ENCODE measurements at places on chromosomes 16 and 17.

DNA sequence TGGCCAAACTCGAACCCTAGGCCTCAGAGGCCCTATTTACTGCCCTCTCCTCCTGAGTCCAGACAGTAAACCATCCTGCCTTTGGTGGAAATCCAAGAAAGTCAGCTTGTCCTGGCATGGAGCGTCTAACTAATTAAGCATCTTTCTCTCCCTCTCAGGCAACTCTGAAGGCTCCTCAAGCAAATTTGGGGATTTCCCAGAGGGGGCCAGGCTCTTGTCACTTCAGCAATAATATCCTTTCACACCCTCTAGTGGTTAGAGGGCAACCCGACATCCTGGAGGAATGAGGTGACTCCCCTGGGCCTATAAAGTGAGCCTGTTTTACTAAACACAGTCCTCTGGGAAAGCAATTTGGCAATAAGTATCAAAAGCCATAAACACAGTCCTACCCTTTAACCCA, 60.4 kb downstream of the NOG start:
- DNase-seq: no peak

DNA sequence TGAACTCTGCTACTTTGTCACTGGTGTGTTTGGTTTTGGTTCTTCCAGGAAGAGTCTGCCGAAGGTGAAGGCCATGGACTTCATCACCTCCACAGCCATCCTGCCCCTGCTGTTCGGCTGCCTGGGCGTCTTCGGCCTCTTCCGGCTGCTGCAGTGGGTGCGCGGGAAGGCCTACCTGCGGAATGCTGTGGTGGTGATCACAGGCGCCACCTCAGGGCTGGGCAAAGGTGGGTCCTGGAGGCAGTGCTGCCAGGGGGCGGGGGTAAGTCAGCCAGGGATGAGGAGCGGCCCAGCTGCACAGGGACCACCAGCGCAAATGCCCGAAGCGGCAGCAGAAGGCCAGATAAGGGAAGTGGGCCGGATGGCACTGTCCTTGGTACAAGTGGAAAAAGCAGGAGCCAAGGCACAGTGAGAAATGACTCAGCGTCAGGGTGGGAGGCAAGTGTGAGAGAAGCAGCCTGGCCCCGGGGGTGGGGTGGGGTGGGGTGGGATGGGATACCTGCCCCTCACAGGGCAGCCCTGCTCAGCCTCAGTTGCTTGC, 41.9 kb downstream of the TMEM11 start:
- no peak for DNase-seq

DNA sequence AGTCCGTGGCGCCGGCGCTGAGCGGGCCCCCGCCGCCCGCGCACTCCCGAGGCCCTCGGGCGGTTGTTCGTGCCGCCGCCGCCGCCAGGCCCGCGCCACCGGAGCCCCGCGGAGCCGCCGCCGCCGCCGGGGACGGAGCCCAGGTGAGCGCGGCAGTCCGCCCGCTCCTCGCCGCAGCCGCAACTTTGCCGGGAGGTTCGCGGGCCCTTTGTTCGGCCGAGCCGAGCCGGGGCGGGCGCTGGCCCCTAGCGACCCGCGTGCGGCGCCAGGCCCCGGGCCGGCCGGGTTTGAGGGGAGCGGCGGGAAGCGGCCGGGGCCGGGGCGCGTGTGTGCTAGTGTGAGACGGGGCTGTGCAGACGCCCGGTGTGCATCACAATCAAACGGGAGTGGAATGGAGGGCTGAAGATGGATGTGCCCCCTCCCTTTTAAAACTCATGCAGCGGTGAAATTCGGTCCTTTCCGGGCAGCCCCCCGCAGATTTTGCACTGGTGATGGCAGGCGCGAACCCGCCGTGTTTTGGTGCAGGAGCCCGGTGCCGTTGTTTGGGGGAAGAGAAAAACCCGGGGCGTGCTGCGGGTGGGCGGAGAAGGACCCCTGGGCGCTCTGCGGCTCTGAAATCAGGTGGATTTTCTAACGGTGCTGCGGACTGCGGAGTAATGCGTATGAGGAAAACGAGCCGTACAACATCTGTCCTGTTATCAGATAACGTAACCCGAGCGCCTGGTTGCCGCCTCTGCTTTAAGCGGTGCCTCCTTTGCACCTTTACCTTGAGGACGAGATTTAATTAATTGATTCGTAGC, 823 bp downstream of the TNRC6C start:
- DNase-seq: no peak

- no peak for DNase-seq
Measured at GRCh38 chr16:23290189-23291062, 11.7 kb upstream of the SCNN1B start.

- no peak for DNase-seq
Measured at GRCh38 chr17:73693071-73693470, 48.8 kb upstream of the SDK2 start.

DNA sequence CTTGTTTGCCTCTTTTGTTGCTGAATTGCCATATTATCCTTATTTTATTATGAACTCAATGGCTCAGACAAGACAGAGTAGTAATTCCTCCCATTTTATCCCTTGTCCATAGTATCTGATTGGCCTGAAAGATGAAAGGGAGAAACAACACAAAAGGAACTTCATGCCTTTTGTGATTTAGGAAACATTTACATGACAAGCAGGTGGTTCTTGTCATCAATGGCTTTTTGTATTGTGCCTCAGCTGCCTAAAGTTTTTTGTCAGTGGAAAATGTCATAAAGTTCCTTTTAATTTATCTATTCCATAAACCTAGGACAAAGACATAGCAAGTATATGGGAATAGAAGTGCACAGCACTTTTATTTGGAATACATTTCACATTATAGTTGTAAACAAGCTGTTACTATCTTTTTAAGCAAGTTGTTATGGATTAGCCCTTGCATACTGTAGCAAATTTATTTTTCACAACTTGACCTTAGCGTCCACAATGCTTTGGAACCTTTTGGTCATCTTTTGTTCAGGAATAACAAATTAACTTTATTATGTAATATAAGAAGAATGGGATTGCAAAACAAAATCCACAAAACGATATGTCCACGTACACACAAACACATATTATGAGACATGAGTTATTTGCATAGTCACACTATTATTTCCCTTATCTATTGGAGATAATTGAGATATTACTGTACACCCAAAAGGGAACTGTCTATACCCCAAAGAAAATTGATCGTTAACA, 12.4 kb upstream of the MPHOSPH6 start:
- no peak for DNase-seq

GRCh38 chr17:58532555-58532951, 18.1 kb upstream of the MTMR4 start:
- no peak for DNase-seq

GRCh38 chr17:81350320-81350890, 44.9 kb upstream of the BAHCC1 start:
- DNase-seq: no peak

DNA sequence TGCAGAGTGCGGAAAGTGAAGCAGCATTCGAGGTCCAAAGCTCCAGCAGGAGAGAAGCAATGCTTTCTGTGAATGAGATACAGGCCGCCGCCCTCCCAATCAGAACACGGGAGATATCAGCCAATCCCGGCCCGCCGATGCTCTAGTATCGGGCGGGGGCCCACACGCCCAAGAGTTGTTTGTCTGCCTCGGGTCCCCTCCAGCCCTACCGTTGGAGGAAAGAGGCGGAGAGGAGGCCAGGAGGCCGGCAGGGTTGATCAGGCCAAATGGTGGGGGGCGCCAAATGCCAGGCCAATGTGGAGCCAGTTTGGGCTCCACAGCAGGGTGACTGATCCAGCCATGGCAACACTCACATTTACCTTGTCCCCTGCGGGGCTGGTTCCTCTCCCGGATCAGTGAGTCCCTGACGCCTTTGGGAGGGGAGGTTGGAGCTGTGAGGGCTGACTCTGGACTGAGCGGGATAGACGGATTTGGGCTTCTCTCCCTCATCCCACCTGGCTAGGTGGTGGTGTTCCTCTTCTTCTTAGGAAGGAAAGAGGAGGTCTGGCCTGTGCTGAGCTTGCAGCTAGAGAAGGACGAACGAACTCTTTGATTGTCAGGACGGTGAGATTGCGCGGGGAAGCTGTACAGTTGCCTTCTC, 10.4 kb upstream of the CUEDC1 start:
- no peak for DNase-seq

DNA sequence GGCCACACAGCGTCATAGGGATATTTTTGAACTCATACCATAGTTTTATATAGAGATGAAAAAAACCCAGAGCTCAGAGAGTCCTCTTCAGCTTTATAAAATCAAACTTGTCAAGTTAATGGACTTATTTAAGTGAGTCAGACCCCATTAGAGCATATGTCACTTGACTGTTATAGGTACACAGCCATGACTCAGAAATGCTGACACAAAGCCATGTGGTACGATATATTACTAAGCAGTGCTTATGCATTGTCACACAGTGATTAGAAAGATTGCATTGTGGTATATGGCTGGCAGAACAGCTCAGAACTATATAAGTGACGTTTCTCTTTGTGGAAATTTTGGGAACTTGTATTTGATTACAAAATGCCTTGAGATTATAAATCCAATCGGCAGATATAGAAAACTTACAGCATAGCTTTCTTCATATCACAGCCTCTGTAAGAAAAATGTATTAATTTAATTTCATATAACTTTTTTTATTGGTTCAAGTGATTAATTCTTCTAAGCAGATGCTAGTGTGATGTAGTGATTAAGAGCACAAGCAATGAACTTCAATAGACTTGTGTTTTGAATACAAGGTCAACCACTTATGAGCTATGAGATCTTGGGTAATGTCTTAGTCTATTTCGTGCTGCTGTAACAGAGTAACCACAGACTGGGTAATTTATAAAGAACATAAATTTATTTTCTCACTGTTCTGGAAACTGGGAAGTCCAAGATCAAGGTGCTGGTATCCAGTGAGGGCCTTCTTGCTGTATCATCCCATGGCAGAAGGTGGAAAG, 25.8 kb upstream of the GINS3 start:
- DNase-seq: no peak

- no peak for DNase-seq
Measured at GRCh38 chr16:88453611-88454522, 787 bp downstream of the ZFPM1 start.

DNA sequence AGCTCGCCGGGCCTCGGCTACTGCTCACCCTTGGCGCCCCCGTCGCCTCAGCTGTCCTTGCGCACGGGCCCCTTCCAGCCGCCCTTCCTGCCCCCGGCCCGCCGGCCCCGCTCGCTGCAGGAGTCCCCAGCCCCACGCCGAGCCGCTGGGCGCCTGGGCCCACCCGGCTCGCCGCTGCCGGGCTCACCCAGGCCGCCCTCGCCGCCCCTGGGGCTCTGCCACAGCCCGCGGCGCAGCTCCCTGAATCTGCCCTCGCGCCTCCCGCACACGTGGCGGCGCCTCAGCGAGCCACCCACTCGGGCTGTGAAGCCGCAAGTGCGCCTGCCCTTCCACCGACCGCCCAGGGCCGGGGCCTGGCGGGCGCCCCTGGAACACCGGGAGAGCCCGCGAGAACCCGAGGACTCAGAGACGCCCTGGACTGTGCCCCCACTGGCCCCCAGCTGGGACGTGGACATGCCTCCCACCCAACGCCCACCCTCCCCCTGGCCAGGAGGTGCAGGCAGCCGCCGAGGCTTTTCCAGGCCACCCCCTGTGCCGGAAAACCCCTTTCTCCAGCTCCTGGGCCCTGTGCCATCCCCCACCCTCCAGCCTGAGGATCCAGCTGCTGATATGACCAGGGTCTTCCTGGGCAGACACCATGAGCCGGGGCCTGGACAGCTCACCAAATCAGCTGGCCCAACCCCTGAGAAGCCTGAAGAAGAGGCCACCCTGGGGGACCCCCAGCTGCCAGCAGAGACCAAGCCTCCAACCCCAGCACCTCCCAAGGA, 12.8 kb downstream of the MYO15A start:
- no peak for DNase-seq

- no peak for DNase-seq
Measured at GRCh38 chr16:46715769-46716305, 26.4 kb downstream of the ORC6 start.

DNA sequence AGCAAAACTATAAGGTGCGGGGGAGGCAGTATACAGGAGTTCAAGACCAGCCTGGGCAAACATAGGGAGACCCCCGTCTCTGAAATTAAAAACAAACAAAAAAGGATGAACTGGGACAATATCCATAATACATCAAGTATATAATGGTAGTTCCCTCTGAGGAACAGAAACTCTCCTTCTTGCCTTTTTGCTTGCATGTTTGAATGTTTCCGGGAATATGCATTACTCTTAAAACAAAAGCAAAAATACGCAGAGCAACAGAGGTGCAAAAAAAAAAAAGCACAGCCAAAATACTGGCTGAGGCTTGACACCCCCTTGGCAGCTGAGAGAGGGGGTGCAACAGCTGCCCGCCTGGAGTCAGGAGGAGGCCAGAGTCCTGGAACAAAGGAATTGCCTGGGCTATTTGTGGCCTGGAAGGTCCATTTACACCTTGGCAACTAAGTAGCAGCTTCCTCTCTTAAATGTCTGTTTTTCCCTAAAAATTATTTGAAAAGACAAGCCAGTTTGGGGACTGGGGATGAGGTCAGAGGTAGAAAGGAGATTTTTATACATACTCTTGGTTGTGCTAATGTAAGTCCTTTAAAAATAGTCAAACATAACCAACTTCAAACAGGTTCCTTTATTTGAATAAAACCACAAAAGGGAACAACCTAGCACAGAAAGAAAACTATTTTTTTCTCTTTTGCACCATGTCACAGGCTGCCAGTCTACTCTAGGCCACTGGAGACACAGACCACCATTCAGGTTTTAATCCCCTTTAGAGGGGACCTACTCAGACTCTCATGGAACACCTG, 19.5 kb downstream of the USP7 start:
- no peak for DNase-seq

- no peak for DNase-seq
Measured at GRCh38 chr16:11976850-11977375, 379 bp downstream of the SNX29 start.

DNA sequence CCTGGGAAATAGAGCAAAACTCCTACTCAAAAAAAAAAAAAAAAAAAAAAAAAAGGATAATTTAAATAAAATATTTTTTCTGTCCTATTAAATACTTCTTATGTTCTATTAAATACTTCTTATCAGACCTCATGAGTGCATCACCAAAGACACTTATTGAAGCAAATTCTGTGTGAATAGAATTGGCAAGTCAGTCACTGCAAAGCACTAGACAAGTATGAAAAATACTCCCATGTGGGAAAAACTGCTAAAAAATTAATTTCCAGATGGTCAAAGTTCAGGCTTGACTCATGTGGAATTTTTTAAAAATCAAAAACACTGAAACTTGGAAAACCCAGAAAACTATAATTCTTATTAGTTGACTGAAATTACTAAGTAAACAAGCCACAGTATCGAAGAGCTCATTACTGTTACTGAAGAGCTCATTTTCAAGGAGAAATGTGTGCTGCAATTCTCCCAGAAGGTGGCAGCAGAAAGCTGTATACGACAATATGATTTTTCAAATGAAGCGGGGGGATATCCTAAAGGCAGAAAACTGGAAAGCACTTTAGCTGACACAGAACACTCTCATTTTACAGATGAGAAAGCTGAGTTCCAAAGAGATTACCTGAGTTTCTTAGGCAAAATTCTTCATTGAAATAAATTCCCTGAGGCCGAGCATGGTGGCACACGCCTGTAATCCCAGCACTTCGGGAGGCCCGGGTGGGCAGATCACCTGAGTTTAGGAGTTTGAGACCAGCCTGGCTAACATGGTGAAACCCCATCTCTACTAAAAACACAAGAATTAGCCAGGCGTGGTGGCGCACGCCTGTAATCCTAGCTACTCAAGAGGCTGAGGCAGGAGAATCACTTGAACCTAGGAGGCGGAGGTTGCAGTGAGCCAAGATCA, 15.9 kb upstream of the FBXO47 start:
- peak; percentile 46 for DNase-seq
